Left renal pelvis (tissue), 4 donors: ENCODE measurements at places on chromosomes 16 and 17.

- no peak for DNase-seq
Observed at GRCh38 chr16:3182608-3183444, 5.2 kb upstream of the OR1F1 start.

GRCh38 chr17:70879401-70879800, 710.1 kb downstream of the KCNJ2 start:
- DNase-seq: no peak

DNA sequence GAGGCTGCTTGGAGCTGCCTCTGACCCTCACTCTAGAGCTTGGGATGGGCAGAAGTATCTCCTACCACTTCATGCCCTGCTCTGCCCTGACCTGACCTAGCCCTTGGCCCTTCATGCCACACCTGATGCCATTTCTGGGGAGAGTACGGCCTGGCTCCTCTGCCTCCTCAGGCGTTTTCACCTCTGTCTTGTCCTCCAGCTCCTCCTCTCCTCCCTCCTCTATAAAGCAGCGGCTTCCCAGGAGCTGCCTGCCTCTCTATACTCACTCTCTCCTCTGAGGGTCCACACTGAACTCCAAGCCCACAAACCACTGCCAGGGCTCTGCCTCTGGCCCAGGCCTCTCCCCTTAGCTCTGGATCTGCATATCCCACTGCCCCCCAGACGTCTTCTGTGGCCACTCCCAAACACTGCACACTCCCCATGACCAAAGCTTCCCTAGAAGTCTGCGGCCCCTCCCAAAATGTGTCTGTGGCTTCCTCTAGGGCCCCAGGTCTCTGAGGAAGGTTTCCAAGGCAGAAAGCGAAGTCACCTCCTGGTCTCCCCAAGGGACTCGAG, 52.6 kb downstream of the PITPNM3 start:
- no peak for DNase-seq

- DNase-seq: peak; percentile 46
Observed at GRCh38 chr17:72421128-72422092, 300.6 kb downstream of the SOX9 start.

GRCh38 chr17:50066995-50067394, 11.1 kb downstream of the ITGA3 start:
- no peak for DNase-seq

DNA sequence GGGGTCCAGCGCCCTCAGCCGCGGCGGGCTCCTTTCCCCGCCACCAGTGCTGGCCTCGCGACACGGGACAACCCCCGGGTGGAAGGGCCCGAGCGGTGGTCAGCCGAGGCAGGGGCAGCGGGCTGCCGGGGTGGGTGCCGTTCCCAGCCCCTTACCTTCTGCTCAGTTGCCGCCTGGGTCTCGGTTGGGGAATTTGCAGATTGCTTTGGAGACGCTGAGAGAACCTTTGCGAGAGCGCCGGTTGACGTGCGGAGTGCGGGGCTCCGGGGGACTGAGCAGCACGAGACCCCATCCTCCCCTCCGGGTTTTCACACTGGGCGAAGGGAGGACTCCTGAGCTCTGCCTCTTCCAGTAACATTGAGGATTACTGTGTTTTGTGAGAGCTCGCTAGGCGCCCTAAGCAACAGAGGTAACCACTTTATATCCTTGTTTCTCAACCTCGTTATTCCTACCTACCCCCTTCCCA, 381 bp downstream of the CTNS start:
- DNase-seq: no peak

- DNase-seq: no peak
Observed at GRCh38 chr17:28716740-28717577, 709 bp downstream of the RAB34 start.

- no peak for DNase-seq
Observed at GRCh38 chr17:63826468-63827001, 696 bp upstream of the PSMC5 start.

GRCh38 chr16:73020409-73020884, 27.5 kb downstream of the ZFHX3 start:
- no peak for DNase-seq

DNA sequence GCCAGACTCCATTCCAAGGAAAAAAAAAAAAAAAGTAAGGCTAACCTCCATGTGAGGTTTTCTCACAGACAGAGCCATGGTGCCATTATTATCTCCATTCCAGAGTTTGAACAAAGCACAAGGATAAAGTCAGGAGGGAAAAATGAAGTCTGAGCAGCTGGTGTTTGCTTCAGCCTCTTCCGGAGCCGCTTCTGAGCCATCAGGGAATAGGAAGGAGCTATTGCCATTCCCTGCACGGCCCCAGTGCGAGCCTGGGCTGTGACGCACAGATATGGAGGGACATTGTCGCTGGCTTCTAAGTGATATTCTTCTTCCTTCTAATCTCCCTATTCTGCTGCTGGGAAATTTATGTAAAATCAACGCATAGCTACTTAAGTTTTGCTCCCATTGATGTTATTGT, 69.5 kb upstream of the PIRT start:
- no peak for DNase-seq

- no peak for DNase-seq
Observed at GRCh38 chr16:70679671-70680494, 6.0 kb downstream of the MTSS2 start.

DNA sequence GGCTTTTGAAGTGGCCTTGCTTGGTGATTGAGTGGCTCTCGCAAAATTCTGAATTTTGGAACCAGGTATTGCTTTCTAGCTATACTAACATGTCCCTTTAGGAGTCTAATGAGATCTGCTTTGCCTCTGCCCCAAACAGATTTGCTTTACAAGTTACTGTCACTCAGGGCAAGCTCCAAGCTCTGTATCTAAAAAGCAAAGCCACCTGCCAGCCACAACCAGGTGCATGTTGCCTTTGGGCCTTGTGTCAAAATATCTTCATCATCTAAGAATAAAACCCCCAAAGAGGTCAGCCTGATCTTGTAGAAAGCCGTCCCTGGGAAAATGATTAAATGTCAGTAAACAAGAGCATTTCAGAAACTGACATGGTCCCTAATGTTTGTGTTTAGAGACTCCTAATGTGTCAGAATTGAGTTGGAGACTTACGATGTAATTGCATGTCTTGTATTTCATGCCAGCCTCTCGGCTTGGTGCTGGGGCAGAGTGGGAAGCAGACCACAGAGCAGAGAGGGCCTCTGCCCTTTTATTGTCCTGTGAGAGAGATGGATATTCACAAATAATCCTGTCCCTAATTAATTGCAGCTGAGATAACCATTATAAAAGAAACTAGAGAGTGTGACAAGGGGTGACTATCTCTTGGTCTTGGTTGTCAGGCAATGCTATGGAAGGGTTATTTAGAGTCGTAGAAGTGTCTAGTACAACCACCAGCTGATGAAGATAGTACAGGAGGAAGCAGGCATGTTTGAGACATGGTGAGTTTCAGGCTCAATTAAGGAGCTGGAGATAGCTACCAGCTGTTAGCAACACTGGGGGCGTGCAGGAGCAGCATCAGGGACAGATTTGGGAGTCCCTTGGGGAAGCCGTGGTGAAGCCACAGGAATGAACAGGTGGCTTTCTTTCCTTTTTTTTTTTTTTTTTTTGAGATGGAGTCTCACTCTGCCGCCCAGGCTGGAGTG, 90.7 kb downstream of the PITPNC1 start:
- no peak for DNase-seq

- DNase-seq: no peak
Observed at GRCh38 chr16:64184156-64184555, 937.7 kb downstream of the CDH11 start.

GRCh38 chr16:89801800-89802199, 14.6 kb downstream of the FANCA start:
- no peak for DNase-seq

DNA sequence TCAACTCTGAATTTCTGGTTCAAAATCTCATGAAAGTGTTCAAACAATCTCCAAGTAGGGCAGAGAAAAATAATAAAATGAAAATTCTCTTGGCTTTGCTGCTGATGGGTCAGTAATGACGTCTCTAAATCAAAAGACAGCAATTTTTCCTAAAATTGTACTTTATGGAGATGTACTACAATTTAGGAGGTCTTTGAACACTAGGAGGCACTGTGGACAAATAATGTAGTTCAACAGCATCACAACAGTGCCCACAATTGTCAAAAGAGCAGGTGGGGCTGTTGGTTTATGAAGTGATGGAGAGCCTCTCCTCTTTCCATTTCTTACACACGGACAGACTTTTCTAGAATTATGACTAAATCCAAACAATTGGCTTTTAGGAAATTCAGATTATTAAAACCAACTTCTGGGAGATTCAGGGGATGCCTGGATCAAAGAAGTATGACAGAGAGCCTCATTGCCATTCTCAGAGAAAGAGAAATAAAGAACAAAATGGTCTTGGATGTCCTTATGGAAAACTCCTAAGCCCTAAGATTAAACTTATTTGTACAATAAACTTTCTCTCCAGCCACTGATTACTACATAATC, 23.8 kb downstream of the EZH1 start:
- peak; percentile 23 for DNase-seq

DNA sequence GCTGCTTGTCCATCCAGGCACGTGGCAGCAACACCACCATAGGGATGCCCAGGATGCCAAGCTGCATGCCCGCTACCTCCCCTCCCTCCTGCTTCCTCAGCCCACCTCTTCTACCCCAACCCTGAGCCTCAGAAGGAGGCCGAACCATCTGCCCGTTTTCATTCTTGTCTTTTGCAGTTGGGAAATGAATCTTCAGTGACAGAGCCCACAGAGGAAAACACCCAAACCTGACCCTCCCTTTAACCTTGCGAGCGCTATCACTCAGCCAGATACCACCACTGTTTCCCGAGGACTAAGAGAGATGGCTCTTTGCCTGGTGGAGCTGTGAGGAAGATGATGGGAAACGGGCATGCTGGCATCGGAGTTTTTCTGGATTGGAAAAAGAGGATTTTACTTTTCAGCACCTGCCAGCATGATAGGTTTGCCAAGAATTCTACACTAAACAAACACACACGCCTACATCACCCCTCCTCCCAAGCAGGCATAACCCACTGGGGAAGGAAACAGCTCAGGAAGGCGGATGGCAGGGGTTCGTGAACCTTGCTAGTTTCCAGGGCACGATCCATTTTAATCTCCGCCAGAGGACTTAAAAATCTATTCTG, 457.4 kb downstream of the SLC39A11 start:
- no peak for DNase-seq

DNA sequence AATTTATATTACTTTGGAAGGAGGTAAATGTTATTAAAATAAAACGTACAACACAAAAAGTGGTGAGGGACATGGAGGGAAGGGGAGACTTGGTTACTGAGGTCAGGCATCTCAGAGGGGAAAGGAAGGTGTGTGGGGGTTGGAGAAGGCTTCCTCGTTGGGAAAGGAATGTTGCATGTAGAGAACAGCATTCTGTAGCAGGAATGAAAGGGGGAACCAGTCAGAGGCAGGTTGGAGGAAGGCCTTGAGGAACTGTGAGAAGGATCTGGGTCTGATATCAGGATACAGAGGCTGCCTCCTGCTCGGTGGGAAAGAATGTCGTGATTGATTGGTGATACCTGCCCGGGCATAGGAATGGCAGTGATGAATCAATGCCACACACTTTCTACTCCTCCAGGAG, 103.3 kb upstream of the ZFHX3 start:
- DNase-seq: no peak

DNA sequence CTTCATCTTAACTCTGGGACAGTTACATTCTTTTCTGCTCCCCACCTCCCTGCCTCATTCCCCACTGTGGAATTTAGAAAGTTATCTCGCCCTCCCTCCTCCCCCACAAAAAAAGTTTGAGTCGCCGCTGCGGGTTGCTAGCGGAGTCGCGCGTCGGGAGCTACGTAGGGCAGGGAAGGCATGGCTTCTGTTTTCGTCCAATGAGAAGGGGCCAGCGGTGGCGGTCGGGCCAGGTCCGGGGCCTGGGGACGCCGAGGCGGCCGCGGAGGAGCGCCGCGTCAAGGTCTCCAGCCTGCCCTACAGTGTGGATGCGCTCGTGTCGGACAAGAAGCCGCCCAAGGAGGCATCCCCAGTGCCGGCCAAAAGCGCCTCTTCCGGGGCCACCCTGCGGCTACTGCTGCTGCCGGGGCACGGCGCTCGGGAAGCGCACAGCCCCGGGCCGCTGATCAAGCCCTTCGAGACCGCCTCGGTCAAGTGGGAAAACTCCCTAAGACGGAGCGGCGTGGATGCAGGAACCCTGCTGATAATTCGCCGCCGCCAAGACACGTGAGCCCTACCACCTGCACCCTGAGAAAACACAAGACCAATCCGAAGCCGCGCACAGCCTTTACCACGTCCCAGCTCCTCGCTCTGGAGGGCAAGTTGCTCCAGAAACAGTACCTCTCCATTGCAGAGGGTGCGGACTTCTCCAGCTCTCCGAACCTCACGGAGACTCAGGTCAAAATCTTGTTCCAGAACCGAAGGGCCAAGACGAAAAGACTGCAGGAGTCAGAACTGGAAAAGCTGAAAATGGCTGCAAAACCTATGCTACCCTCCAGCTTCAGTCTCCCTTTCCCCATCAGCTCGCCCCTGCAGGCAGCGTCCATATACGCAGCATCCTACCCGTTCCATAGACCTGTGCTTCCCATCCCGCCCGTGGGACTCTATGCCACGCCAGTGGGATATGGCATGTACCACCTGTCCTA, 8.9 kb downstream of the OR4D1 start:
- DNase-seq: no peak

DNA sequence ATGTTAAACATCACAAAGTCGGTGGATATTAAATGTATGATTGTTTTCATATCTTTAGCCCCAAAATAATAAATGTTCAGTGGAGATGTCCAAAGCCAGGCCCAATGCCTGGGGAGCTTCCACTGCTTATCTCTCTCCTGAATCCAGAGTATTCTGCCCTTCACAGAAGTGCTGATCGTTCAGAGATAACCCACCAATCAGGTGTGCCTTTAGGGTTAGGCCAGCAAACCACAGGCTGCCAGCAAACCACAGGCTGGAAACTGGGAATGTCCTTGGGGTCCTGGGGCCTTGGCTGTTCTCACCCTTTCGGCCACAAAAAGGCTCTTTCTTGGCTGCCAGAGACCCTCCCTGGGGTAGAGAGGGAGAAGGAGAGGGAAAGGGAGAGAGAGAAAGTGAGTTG, 33.9 kb downstream of the NXN start:
- no peak for DNase-seq

DNA sequence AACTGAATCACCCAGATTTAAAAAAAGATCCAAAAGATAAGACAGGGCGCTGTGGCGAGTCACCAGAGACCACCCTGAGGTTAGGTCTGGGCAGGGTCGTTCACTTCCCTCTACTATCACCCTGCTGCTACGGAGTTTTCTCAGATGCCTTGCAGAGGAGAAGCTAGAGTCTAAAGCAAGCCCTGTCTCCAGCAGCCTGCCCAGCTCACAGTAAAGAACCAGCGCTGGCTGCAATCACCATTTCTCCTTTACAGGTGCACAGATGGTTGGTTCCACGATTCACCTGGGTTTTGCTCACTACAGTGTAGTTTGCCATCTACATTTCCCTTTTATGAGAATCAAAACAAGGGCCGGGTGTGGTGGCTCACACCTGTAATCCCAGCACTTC, 71.3 kb downstream of the SRCIN1 start:
- DNase-seq: no peak
